ENCODE measurements at places on chromosomes 6 and 20.

DNA sequence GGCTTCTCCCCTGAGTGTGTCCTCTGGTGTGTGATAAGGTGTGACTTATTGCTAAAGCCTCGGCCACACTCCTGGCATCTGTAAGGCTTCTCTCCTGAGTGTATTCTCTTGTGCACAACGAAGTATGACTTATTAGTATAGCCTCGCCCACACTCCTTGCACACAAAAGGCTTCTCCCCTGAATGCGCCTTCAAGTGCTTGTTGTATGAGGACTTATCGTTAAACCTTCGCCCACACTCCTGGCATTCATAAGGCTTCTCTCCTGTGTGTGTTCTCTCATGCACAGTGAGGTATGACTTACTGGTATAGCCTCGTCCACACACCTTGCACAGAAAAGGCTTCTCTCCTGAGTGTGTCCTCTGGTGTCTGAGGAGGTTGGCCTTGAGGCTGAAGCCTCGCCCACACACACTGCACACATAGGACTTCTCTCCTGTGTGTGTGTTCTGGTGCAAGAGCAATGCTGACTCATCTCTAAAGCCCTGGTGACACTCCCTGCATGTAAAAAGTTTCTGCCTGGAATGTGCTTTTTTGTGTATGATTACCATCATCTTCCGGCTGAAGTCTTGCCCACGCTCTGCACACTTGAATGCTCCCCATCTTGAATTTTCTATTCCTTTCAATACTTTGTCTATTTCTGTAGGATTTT lies 20.4 kb downstream of the ZNF337 start:
- no peak for DNase-seq

GRCh38 chr6:126253431-126253830 lies 86.5 kb upstream of the CENPW start:
- no peak for DNase-seq

DNA sequence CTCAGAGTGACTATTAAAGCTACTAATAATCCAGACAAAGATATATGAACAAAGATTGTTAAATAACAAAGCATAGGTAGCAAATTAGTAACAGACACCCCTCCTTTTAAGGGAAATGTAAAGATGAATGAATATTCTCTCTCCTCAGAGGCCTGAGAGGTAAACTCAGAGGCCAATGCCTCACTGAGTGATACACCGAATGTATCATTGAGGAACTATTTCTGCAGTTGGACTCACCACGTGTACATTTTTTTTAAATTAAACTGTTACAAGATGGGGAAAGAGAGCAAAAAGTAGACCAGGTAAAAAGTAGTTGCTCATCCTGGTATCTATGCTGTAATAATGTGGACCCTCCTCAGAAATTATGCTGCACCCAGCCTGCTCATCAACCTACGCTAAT lies 72.3 kb upstream of the IPCEF1 start:
- no peak for DNase-seq

- no peak for DNase-seq
These were observed 30.3 kb downstream of the TBPL1 start for GRCh38 chr6:133983099-133983939.

DNA sequence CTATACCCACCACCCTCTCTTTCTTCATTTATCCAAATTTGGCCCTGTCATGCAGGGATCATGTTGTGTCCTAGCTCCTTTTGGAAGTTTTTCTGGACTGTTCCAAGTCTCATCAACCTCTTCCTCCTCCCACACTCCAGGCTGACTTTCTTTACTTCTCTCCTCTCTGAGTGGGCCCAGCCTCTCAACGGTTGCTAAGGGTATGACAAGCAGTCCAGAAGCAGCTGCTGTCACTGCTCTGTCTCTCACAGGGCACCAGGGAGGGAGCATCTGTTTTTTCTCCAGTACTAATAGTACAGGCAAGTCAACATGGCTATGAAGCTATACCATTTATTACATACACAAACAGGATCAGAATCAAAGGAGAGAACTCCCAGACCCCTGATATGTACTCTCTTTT lies 8.2 kb downstream of the NT5DC1 start:
- DNase-seq: no peak

DNA sequence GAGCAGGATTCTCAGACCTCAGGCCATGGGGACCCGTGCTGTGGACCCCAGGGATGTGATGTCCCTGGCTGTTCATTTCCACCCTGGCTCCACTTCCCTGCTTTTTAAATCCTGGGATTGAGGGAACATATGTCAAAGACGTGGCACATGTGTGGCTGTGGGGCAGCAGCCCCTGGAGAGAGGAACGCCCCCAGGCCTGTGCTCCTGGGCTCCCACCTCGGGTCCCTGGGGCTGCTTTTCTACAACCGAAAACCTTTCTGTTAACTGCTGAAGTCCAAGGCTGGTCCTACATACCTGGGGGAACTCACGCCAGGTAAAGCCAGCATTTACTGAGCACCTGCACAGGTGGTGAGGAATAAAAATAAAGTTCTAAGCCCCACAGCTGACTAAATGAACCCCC lies 102.3 kb upstream of the FRMD1 start:
- no peak for DNase-seq

GRCh38 chr6:52516269-52516668 lies 60.6 kb downstream of the TRAM2 start:
- DNase-seq: no peak

GRCh38 chr20:41336711-41337492 lies 3.7 kb upstream of the LPIN3 start:
- DNase-seq: no peak

DNA sequence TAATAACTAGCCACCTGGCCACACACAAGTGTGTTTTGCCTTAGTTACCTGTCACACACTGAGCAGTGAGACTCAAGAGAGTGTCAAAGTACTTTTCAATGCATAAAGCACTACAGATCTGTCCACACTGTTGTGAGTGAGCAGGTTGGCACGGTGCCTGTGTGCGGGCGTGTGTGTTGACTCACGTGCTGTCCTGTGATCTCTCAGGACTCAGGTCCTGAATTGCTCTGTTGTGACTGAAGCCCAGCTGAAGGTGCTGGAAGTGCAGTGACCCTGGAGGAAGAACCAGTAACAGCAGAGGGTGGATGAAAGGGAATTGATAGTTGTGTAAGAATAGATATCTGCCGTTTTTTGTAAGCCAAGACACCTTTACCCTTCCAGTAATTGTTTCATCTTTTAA lies 18.3 kb downstream of the SLC16A10 start:
- DNase-seq: no peak

DNA sequence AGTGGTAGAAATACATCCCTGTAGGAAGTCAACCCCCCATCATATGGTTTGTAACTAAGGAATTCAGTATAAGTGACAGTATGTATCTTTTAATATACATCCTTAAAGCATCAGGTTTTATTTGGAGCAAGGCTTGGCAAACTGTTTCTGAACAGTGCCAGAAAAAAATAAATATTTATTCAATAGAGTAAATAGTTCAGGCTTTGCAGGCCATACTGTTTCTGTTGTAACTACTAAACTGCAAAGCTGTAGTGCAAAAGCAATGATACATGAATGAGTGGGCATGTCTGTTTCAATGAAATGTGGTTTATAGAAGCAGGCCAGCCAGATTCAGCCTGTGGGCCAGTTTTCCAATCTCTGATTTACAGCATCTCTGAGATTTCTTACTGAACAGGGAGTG lies 977 bp downstream of the MEI4 start:
- no peak for DNase-seq

DNA sequence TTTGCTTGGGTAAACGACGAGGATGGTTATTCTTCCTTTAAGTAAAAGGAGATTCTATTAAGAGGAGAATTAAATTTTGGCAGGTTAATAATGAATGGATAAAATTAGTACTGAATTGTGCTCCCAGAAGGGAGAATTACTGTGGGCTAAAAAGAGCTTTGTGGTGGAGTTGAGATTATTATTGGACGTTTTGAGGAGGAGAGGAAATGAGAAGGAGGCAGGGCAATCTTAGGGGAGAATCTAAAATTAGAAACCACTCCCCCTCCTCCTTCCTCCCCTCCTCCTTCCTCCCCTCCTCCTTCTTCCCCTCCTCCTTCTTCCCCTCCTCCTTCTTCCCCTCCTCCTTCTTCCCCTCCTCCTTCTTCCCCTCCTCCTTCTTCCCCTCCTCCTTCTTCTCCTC lies 331.8 kb downstream of the PRL start:
- DNase-seq: no peak

All from astrocyte of the cerebellum (primary cell).